Omental fat pad (tissue), 4 donors: ENCODE measurements at places on chromosomes 1 and 21.

- DNase-seq = no peak
These were observed 252.7 kb downstream of the LRRC40 start for GRCh38 chr1:69952676-69953075.

GRCh38 chr1:178101266-178101630 is 7.3 kb downstream of the RASAL2 start:
- no peak for DNase-seq

- no peak for DNase-seq
These were observed 143.9 kb downstream of the KAZN start for GRCh38 chr1:14742181-14742980.

- DNase-seq = no peak
These were observed 173.9 kb downstream of the HHIPL2 start for GRCh38 chr1:222373831-222374602.

- no peak for DNase-seq
These were observed 20.1 kb upstream of the COL18A1 start for GRCh38 chr21:45384656-45385548.

DNA sequence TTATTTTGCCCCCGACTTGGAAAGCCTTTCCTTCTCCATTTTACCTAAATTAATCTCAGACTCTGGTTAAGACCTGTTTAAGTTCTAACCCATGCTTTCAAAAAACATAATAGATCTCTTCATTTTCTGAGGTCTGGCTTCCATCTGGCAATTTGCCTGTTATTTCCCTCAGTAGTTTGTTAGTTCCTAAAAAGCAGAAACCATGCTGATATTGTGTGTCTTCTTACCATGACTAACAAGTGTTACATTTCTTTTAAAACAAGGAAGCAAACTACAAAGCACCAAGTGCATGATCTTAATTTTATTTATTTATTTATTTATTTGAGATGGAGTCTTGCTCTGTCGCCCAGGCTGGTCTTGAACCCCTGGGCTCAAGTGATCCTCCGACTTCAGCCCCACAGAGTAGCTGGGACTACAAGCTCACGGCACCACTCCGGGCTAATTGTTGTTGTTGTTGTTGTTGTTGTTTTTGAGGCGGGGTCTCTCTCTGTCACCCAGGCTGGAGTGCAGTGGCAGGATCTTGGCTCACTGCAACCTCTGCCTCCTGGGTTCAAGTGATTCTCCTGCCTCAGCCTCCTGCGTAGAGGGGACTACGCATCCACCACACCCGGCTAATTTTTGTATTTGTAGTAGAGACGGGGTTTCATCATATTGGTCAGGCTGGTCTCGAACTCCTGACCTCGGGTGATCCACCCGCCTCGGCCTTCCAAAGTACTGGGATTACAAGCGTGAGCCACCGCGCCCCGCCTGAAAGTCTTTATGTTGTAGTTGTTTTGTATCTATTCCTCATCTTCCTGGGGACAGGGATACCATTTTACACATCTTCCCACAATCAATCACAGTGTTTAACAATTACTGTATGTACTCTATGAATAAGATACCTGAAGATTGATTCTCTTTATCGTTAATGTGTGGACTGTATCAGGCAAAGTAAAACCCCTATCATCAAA is 1.3 kb upstream of the PATJ start:
- no peak for DNase-seq
